ENCODE measurements at places on chromosomes 4 and X.

GRCh38 chr4:152981842-152982241 lies 45.7 kb downstream of the FHDC1 start:
- no peak for DNase-seq

DNA sequence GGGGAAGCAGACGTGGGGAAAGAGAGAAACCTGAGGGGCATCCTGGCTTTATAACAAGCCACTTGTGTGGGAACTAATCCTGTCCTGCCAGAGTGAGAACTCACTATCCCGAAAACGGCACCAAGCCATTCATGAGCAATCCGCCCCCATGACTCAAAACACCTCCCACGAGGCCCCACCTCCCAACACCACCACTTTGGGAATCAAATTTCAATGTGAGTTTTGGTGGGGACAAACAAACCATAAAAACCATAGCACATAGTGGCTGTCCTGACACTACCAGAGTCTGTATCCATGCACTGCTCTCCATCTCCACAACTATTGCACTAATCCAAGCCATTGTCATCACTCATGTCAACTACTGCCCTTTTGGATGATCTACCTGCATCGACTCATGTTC lies 28.5 kb upstream of the SEPTIN6 start:
- no peak for DNase-seq

GRCh38 chrX:22310779-22311178 lies 38.1 kb downstream of the CBLL2 start:
- no peak for DNase-seq

DNA sequence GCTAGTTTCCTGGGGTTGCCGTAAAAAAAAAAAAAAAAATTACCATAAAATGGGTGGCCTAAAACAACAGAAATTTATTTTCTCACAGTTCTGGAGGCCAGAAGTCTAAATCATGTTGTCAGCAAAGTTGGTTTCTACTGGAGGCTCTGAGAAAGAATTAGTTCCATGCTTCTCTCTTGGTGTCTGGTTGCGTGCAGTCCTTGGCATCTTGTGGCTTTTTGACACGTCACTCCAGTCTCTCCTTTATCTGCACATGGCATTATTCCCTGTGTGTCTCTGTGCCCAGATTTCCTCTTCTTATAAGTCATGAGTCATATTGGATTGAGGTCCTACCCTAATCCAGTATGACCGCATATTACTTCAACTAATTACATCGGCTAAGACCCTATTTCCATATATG lies 38.7 kb downstream of the SPATA4 start:
- no peak for DNase-seq

DNA sequence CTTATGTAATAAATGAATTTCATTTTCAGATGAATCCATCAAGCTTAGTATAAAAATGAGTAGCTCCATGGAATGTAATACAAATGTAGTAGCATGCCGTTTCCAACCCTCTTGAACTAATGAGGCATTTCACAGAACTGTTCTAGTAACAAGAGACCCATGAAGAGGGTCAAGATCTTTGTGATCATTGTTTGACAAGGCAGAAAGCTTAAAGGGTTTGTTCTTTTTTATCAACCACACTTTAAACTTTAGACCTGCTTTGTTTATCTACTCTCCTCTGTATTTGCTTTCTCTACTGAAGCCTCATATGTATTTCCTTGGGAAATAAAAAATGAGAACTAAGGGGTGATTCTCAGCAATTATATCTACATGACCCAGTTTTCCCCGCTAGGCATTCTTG lies 513.9 kb downstream of the ARAP2 start:
- DNase-seq: no peak

- no peak for DNase-seq
These were observed 14.4 kb downstream of the MGARP start for GRCh38 chr4:139265654-139266053.

DNA sequence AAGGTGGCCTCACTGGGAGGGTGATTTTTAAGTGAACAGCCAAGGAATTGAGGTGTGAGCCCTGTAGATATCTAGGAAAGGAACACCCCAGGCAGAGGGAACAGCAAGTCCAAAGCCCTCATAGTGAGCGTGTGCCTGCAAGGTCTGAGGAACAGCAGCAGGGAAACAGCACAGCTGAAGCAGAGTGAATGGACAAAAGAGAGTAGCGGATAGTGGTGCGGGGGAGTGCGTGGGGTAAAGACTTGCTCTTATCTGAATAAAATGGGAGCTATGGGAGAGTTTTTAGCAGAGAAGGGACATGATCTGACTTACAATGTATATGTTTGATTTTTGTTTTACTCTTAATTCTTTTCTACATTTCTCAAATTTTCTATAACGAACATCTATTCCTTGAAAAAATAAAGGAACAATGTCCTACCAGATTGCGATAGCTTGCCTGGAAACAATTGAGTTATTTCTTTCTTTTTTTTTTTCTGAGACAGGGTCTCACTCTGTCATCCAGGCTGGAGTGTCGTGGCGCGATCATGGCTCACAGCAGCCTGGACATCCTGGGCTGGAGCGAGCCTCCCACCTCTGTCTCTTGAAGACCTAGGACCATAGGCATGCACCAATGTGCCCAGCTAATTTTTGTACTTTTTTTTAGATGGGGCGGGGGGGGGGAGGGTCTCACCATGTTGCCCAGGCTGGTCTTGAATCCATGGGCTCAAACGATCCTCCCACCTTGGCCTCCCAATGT lies 19.5 kb upstream of the HADH start:
- DNase-seq: no peak

- DNase-seq: no peak
These were observed 54.9 kb downstream of the LINC00632 start for GRCh38 chrX:140764401-140764919.

- DNase-seq: no peak
These were observed 16.5 kb downstream of the CYBB start for GRCh38 chrX:37796310-37796709.

GRCh38 chrX:110108381-110108821 lies 105.5 kb downstream of the TMEM164 start:
- no peak for DNase-seq

- no peak for DNase-seq
These were observed 58.5 kb downstream of the ANTXR2 start for GRCh38 chr4:80014531-80014930.

DNA sequence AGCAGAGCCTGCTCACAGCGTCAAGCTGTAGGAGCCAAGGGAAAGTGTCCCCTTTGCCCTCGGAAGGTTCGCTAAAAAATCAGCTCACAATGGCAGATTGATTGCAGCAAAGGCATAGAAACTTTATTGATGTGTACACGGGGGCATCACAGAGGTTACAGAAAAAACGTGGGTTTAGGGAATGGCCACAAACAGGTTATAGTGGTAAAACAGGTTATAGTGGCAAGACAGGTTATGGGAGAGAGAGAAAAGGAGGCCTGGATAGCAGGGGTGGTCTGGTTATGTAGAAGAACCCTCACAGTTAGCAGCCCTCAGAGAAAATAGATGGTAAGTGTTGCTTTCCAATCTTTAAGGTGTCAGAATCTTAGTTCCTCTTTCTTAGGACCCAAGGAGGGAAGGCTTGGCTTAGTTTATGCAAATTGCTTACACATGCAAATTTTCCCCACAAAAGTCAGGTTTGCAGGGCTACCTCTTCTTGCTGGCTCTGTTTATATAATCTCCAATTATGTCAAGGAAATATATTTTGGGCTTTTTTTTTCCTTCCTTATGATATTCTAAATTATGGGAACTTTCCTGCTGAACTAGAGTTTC lies 113.7 kb downstream of the BMP15 start:
- DNase-seq: no peak

DNA sequence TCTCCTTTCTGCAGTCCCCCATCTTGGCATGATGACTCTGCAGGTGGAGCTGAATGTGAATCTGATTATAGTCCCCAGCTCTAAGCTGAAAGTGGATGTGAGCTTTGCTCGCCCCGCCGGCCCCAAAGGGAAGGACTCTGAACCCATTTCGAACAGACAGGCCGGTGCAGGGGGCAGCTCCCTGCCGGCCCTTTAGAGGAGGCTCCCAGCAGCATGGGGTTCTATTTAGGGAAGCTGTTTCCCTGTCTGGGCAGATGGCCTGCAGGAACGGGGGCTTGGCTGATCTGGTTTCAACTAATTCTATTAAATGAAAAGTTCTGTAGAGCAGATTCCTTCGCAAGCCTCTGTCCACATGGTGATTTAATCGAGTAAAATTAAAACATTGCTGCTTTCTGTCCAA lies 104.8 kb upstream of the MSX1 start:
- no peak for DNase-seq

- DNase-seq: no peak
These were observed 139.8 kb downstream of the PTTG2 start for GRCh38 chr4:38099908-38100407.

DNA sequence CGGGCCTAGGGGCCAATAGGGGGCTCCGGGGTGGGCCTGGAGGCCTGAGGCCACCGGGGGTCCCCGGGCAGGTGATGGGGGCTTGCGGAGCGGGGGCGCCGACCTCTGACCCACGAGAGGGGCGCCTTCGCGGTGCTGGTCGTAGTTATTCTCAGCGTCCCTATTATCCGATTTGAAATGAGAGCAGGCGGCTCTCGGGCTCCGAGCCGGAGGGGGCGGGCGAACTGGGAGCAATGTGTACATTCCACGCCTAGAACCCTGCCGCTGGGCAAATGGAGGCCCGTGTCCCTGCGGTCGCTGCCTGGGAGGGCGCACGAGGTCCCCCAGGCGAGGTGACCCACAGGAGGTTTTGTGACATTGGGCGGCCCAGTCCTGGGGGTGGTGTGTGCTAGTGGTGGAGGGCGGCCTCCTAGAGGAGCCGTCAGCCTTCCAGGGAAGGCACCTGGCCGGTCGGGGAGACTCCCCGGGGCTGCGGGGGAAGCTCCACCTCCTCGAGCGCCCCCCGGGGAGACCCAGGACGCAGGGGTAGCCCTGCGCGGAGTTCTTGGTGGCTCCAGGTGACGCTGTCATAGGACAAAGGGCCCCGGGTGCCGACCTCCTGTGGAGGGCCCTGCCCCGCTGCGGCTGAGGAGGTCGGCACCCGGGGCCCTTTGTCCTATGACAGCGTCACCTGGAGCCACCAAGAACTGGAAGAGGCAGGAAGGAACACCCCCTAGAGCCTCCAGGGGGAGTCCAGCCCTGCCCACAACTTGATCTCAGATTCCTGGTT lies 102.6 kb upstream of the PRKX start:
- DNase-seq: no peak

- no peak for DNase-seq
These were observed 56.9 kb upstream of the ATP6AP2 start for GRCh38 chrX:40523852-40524251.

DNA sequence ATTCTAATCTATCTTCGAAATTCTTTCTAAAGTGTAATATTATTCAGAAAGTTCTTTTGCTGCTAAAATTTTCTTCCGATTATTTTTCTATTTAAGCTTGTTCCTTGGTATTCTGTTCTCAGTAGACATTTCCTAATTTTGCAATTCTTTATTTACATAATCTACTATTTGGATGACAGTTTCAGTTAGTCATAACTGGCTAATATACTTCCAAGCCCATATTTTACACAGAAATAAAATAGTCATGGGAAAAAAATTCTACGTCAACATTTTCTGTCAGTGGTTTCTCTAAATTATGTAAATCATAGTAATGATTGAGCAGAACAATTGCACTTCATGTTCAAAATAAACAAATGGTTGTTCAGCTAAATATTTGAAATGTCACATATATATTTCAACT lies 178.0 kb upstream of the ANKRD50 start:
- DNase-seq: no peak

DNA sequence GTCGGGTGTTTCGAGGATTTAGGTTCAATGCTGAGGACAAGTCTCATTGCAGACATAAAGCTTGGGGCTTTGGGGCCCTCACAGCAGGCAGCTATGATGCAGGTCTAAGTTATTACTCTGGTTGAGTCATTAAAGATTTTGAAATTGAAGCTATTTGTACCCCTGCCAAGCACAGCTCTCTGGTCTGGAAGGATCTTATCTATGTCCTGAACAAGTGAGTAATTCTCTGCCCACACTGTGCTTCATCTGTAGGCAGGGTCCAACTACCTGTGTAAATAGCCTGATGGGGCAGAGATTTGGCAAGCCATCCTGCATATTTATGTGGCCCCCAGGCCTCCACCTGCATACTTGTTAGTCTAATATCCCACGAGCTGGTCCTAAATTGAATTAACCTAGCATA lies 41.4 kb upstream of the MAGEA4 start:
- no peak for DNase-seq

GRCh38 chr4:27018076-27018475 lies 157.4 kb downstream of the STIM2 start:
- no peak for DNase-seq

- no peak for DNase-seq
These were observed 78.7 kb downstream of the CLNK start for GRCh38 chr4:10605746-10606482.

DNA sequence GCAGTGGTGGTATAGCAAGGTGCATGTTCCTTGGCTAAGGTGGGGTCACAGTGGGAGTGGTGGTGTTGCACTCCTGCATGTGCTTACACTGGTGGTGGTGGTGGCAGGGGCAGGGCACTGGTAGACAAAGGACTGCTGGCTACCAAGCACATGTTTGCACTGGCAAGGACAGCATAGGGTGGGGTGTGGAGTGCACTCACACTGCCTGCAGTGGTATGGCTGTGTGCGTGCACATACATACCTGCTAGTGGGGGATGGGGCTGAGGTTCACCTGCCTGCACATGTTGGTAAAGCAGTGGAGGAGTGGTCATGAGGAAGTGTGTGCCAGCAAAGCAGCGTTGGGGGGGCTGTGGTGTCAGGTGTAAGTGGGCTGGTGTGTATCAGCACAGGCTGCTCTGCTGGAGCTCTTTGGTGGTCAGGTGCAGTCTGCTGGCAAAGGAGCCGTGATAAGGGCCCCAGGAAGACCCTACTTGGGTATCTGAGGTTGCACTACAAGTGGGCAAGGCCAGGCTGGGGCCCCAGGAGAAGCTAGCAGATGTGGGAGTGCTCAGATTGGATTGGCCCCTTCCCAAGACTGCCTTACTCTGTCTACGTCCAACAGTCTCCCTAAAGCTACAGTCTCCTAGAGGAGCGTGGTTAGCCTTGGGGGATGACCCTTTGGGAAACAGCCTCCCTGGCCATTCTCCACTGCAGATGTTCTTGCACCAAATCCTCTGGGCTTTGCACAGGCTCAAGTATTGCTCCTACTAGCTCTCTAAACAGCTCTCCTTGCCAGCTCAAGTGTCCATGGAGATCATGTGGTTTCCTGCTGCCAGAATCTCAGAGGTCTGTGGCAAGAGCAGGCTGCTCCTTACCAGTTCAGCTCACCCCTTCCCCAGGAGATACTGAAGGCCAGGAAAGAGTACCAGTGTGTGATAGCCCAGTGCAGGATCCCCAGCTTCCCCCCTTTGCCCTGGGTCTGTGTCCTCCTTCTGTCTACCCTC lies 486.3 kb upstream of the PABPC4L start:
- no peak for DNase-seq

- no peak for DNase-seq
These were observed 146.5 kb upstream of the MSX1 start for GRCh38 chr4:4712800-4713528.

All from COLO829 (cell line).